Activated naive CD8-positive, alpha-beta T cell treated with anti-CD3 and anti-CD28 coated beads for 36 hours (primary cell): ENCODE measurements at places on chromosomes 4 and X.

GRCh38 chrX:130771648-130772047 is 131.4 kb downstream of the ENOX2 start:
- H3K4me1 ChIP-seq = peaks cover 2% of the 10 kb centered on the region
- no peak overlapping the region for H3K4me3 ChIP-seq
- peaks cover 10% of the 10 kb centered on the region for H3K36me3 ChIP-seq
- no peak for DNase-seq

GRCh38 chr4:172152284-172152683 is 339.1 kb downstream of the GALNTL6 start:
- no peaks in the 10 kb centered on the region for H3K4me1 ChIP-seq
- H3K27ac ChIP-seq = no peak overlapping the region
- DNase-seq = no peak

DNA sequence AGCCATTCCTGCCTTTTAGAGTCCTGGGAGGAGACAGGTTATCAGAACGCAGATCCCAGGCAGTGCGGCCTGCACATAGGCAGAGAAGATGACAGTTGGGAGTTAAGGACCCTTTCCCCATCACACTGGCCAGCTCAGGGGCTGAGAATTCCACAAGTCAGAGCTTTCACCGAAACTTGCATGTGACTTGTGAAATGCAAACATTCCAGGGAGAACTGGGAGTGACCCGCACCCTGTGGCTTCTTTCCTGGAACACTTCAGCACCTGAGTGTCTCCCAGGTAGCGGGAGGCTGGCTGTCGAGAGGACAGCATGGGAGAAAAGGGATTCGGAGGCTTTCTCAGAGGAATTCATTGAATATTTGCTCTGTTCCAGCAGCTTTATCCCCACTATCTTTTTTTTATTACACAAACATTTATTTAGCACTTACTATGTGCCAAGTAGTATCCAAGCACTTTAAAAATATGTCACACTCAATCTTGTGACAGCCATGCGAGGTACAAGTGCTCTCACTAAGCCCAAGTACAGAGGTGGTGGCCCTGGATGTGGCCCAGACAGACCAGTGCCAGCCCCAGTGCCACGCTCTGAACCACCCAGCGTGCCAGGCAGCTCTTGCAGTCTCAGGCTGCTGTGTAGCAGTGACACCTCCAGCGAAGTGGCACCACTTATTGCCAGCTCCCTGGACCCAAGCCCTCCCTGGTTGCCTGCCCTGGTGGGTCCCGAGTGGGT is 100.5 kb downstream of the PHKA2 start:
- H3K27ac ChIP-seq = no peak overlapping the region
- H3K4me1 ChIP-seq = peaks cover 18% of the 10 kb centered on the region
- no peak overlapping the region for H3K4me3 ChIP-seq
- H3K27me3 ChIP-seq = peaks cover under 1% of the 10 kb centered on the region
- no peaks in the 10 kb centered on the region for H3K36me3 ChIP-seq

- H3K4me3 ChIP-seq = no peak overlapping the region
- no peaks in the 10 kb centered on the region for H3K27me3 ChIP-seq
- no peak for DNase-seq
- no peak overlapping the region for H3K27ac ChIP-seq
These were observed 56.4 kb upstream of the VEGFC start for GRCh38 chr4:176849076-176849475.
